NCI-H2107 (cell line): ENCODE measurements at places on chromosomes 7 and 10.
A peak's percentile ranks its signal among the peaks of the same experiment; 100 is the strongest.

GRCh38 chr10:92712016-92712889 is 22.5 kb downstream of the HHEX start:
- no peak for DNase-seq

GRCh38 chr10:33073641-33074415 is 115.8 kb upstream of the ITGB1 start:
- no peak for DNase-seq

- DNase-seq: no peak
Measured at GRCh38 chr7:135714534-135715009, 13.4 kb downstream of the SLC13A4 start.

GRCh38 chr7:4175346-4175973 is 506.6 kb upstream of the FOXK1 start:
- no peak for DNase-seq

DNA sequence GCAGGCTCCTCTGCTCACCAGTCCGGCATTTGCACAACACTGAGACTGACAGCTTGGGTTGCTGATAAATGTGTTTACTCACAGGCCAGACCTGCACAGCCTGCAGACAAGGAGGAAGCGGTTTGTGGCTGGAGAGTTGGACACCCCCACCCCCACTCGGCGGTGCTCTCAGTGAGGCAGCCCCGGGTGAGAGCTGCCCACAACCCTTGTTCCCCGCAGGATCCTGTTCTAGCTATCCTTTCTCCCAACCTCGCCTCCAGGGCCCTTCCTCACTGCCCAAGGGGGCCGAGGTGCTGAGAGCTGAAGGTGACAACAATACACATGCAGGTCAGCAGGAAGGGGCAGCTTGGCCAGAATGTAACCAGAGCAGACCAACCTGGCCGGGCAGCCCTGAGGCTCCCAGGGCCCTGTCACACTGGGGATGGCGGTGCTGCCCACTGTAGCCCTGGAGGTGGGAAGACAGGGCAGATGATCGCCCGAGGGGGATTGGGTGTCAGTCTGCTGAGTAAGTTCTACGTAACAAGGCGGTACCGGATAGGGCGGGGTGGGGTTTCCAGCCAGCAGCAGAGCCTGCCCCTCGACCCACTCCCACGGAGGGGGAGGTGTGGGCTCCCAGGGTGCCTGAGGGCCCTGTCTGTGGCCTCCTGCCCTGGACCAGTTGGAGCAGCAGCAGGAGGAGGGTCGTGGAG is 2.1 kb upstream of the ADAM8 start:
- DNase-seq: no peak

DNA sequence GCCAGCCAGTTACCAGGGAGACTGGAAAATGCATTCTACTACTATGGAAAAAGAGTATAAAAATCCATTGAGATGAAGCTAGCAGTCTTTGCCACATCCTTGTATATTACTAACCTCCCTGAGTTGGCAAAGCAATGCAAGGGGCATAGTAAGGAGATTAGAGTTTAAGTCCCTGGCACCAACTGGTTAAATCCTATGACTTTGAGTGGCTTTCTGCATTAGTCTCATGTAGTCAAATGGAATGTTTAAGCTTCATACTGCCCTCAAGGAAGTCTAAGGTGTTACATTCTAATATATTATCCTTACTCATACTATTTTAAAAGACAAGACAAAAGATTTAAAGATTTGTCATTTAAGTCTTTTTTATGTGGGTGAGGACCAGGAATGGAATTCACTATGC is 110.1 kb downstream of the INHBA start:
- no peak for DNase-seq

GRCh38 chr7:134186027-134186426 is 58.9 kb downstream of the LRGUK start:
- DNase-seq: no peak

DNA sequence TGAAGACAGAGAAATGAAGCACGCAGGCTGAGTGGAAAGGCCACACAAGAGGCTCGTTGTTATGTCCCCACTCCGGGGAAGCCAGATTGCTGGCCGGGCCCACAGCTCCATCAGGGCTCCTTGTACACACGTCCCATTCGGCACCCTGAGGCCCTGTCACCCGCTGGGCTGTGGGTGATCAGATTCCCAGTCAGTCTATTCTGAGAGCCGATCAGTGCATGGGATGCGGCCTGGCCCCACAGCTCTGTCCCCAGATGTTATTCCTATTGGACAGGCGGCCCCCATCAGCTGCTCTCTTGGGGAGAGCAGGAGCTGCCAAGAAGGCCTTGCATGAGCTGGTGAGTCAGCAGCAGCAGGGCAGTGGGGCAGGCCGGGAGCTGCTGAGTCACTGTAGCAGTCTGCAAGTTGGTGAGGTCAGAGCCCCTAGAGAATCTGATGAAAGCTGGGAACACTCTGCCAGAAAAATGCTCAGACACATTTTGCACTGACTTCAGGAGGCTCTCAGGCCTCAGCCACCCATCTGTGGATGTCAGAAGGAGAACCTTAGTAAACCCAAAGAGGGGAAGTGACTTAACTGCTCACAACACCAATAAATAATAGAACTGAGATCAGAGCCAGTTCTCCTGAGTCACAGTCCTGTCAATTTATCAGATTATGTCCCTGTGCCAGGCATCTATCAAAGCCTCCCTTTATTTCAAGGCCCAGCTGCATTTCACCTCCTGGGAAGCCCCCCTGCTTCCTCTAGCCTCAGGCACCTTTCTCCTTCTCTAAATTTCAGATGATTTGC is 9.4 kb upstream of the PSAP start:
- peak; percentile 52 for DNase-seq
